Mammary epithelial cell (primary cell): ENCODE measurements at places on chromosomes 6 and 20. TPM values are rescaled to one million over a fixed set of nuclear protein-coding genes. Genes with fewer than 3 reads are reported as not detected.
A peak's percentile ranks its signal among the peaks of the same experiment; 100 is the strongest.

GRCh38 chr6:71908162-71908765 is 21.9 kb downstream of the RIMS1 start:
- DNase-seq: no peak

ADTRP gene
- 53.6 TPM for polyA plus RNA-seq

ZNF165 gene
- polyA plus RNA-seq: 1.2 TPM

GRCh38 chr6:90365002-90365401 is 68.4 kb upstream of the BACH2 start:
- DNase-seq: no peak

GRCh38 chr6:36997811-36998722 is 7.4 kb upstream of the FGD2 start:
- DNase-seq: no peak

DNA sequence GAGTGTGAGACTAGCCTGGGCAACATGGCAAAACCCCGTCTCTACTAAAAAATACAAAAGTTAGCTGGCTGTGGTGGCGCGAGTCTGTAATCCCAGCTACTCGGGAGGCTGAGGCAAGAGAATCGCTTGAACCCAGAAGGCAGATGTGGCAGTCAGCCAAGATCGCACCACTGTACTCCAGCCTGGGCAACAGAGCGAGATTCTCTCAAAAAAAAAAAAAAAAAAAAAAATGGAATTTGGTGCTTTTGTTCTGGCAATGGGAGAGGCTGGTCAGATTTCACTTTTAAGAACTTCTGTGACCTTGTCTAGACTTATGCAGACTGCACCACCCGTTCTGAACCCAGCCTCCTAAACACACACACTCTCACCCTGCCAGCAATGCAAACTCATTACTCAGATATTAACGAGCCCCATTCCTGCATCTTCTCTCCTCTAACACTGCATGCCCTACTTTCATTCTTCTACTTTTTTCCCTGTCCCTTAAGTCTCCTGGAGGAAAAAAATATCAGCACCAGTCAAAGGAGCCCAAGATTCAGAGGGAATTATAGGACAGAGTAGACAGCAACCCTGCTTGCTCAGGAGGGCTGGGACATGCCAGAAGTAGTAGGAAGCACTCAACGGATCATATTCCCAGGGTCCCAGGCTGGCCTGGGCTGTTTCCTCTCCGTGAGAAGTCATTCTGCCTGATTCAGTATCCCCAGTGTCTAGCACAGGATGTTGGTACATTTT is 4.4 kb downstream of the MOCS1 start:
- DNase-seq: no peak

DNA sequence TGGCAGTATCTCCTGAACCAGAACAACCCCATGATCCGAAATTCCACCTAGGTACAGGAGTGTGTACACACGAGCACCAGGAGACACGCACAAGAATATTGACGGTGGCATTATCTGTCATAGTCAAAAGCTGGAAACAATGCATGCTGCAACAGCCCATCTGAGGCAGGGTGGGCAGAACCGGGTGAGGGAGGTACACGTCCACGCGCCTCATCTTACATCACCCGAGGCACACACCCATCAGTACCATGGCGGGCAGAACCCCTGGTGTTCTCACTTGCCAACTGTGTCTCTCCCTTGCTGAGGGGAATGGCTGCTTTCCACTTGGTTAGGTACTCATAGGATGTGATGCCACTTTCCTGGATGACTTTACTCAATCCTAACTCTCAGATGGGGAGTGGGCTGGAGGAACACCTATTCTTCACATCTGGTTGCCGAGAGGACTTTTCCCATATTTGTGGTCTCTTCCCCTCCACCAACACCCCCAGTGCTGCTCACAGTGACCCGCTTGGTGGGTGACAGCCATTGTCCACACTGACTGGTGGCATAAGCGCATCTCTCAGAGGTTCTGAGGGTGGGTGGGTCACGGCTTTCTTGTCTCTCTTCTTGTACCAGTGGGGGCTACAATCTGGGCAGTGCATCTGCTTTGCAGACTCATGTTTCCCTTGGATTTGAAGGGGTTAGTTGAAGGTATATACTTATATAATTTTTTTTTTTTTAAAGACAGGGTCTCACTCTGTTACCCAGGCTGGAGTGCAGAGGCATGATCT is 13.5 kb downstream of the PPP1R3G start:
- no peak for DNase-seq

JAG1 gene
- 54.7 TPM for polyA plus RNA-seq

GRCh38 chr6:25963426-25964123 is 973 bp downstream of the TRIM38 start:
- DNase-seq: peak; percentile 64

GRCh38 chr6:168331058-168331457 is 11.5 kb upstream of the DACT2 start:
- no peak for DNase-seq

C6orf15 gene
- polyA plus RNA-seq: 0.24 TPM

DNA sequence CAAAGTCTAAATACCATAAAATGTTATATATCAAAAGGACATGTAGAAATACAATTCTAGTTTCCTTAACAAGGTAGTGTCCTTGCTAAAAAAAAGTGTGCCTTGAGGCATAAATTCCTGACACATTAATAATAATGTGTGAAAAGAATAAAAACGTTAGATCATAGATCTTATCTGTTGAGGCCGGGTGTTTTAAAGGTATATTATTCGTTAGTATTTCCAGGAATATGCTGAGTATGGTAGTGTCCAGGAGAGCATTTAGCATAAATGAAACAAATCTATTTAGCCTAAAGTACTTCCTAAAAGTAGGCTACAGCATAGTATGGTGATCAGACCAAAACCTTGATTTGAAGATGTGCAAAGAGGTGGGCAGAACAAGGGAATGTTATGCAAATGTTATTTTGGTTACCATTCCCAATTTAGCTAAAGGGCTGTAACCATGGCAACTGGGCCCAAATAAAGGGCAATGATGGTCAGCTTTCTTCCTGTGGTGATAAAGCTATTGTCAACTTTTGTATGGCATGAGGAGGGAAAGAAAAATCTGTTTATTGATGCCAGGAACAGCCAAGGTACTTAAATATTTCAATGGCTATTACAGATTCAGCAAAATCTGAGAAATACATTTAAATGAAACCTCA is 18.9 kb downstream of the MKKS start:
- peak; percentile 83 for DNase-seq

- peak; percentile 92 for DNase-seq
Observed at GRCh38 chr20:4406627-4407026, 315.1 kb upstream of the PRND start.

DNA sequence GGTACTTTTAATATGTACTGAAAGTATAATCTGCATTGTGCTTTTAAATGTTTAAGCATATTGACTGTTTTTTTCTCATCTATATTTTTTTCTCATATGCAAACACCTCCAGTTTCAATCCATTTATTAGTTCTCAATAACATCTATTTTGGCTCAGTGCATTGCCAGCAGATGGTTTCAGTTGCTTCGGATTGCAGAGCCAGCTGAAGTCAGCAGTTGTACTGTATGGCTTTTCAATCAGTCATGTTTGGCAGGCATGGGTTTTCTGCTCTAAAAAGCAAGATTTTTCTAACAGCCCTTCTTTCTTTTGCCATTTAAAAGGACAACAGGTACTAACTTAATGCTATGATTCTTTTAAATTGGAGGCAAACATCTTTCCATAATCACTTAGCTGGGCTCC is 121.2 kb downstream of the CD109 start:
- no peak for DNase-seq

- DNase-seq: peak; percentile 78
Observed at GRCh38 chr6:14876778-14877613, 368.9 kb upstream of the JARID2 start.

DNA sequence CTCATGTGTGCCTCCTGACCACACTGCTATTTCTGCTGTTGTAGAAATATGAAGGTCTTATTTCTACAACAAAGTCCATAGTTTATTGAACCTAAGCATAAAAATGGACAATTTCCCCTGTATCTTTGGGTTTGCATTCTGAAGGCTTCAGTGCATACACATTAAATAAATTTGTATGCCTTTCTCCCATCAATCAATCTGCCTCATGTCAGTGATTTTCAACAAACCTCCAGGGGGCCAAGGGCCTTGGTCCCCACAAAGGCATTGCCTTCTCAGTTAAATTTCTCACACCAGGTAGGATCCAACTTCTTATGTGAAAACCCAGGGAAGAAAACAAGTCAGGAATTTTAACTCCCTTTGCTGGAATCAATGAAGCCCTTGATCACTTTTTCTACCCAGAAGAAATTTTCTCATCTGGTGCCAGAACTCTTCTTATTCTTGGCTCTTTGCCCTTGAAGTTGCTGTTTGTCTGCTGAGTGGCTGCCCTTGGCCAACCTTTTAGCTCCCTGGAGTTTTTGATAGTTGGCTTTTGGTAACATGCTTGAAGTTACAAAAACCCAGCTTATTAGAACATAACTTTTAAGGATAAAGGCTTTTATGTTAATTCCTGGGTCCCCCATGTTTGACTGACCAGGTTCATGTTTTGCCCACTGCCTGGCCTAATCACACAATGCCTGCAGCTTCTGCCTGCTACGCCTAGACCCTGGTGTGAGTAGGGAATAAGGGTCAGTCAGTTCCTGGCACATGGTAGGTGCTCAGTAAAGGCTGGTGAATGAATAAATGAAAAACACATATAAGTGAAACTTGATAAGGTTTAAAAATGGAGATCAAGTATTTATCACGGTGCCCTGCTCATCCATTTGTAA is 37.0 kb downstream of the SHLD1 start:
- peak; percentile 24 for DNase-seq

DNA sequence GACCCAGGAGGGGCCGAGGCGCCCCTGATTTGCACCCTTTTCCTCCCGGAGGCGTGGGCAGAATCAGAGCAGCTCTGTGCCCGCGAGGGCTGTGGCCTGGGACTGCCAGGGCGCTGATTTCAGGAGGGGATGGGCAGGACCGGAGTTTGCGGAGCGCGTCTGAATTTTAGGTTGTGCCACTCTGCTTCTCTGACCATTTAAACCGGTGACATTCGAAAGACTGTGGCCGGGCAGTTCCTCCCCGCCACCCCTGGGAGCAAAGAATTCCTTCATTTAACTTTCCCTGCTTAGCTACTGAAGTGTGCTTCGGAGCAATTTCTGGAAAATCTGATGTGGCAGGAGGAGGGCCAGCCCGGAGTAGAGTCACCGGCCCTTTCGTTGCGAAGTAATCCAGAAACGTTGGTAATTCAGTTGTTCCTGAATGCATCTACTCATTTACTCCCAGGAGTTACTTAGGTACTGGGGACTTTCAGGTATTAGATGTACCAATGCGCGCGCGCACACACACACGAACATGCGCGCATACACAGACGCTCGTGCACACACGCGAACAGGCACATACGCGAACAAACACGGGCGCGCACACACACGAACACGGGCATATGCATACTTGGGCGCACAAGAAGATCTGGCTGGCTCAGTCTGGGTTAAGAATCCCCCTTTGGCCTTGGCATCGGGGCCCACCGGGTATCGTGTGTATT is 568 bp downstream of the CCDC170 start:
- peak; percentile 63 for DNase-seq

POLR3F gene
- 6.4 TPM for polyA plus RNA-seq

ZBP1 gene
- not detected for polyA plus RNA-seq

DNA sequence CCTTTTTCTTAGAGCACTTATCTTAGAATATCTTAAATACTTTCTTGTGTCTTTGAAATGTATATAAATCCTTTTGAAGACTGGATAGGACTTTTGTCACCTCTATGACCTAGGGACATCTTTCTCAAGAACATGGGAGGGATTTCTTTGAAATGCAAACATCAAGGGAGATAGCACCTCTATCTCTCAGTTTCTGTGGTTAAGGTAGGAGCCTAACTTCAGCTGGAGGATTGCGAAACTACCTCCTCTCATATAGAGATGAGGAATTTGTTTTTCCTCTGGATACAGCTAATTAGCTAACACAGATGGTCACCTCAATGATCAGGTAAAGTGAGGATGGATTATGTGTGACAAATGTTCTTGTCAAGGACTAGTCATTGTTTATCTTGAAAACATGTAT is 631.3 kb upstream of the IMPG1 start:
- peak; percentile 25 for DNase-seq

CALHM6 gene
- polyA plus RNA-seq: 0.61 TPM

DNA sequence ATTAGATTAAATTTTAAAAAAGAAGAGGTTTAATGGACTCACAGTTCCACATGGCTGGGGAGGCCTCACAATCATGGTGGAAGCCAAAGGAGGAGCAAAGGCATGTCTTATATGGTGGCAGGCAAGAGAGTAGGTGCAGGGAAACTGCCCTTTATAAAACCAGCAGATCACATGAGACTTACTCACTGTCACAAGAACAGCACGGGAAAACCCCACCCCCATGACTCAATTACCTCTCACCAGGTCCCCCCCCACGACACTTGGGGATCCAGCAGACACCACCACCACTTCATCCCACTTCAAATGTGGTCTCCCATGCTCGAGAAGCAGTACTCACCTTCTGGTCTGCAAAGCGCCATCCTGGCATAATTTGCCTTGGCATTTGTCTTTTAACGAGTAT is 24.6 kb downstream of the MTFR2 start:
- peak; percentile 33 for DNase-seq

GSTA1 gene
- polyA plus RNA-seq: not detected

- DNase-seq: no peak
Observed at GRCh38 chr6:101163611-101164010, 229.9 kb upstream of the GRIK2 start.

DNA sequence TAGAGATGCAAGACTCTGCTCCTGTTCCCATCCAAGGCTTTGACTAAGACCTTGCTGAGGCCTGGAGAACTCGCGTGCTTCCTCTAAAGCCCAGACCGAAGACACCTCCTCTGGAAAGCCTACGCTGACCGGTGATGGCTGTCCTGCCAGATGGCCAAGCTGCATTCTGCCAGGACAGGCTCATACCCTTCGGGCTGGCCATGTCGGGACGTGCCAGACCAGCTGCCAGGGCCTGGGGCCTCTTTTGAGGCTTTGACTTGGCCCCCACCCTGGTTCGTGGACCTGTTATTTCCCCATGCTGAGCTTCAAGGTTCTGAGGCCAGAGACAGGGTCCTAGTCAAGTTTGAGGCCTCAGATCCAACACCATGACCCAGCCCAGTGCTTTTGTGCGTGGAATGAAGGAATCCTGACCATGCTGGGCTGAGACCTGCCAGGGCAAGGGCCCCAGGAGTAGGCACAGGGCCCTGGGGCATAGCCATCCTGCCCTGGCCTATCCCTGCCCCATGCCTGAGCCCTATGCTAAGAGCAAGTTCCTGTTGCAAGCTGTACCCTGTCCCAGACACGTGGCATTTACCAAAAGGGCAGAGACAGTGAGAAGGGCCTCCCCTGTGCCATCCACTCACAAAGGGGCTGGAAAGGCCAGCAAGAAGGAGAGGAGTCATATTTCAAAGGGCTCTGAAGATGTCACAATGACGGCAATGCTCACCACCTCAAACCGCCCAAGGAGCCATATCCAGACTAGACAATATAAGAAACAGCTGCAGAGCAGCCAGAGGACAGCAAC is 42.8 kb downstream of the MRPL14 start:
- DNase-seq: peak; percentile 81

DNA sequence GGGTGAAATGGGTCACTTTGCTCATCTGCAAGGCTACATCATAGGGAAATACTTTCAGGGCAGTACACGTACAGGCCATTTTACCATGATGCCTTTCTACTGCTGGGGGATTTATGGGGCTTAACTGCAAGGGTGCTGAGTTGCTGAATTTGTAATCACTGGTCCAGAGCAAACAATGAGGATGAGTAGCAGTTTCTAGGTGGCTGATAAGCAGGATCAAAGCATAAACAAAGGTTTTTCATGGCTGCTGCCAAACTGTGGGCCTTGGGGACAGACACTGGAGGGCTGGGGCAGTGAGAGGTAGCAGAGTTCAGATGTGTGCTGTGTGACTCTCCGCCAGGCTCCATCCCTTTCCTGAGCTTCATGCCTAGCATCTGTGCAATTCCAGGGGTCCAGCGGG is 68.3 kb downstream of the CNBD2 start:
- DNase-seq: no peak

GRCh38 chr20:44897133-44897532 is 11.6 kb downstream of the YWHAB start:
- DNase-seq: no peak
